A549 treated with DMSO at 1 μM for 4 hours (cell line): ENCODE measurements at places on chromosomes 13 and 19. TPM values are rescaled to one million over a fixed set of nuclear protein-coding genes. Genes with fewer than 3 reads are reported as not detected.

KLK14 gene
- 0.25 to 0.67 TPM (median 0.45 TPM) in 5 replicates for total RNA-seq

COL4A2 gene
- total RNA-seq, result 136 to 167 TPM (median 163 TPM) in 5 replicates

TMEM272 gene
- total RNA-seq, result not detected in 5 replicates

CCDC122 gene
- 1.7 to 3.6 TPM (median 2.4 TPM) in 5 replicates for total RNA-seq

MEF2B gene
- 0.35 to 0.74 TPM (median 0.69 TPM) in 5 replicates for total RNA-seq

FFAR3 gene
- total RNA-seq, result not detected in 5 replicates

DMWD gene
- 27.0 to 40.1 TPM (median 36.3 TPM) in 5 replicates for total RNA-seq

OR7A5 gene
- not detected in 5 replicates for total RNA-seq

MISP3 gene
- 3.4 to 3.6 TPM (median 3.6 TPM) in 5 replicates for total RNA-seq

URAD gene
- total RNA-seq, result not detected in 5 replicates

ZNF541 gene
- not detected in 5 replicates for total RNA-seq

PGLYRP2 gene
- total RNA-seq, result 0.07 to 0.10 TPM in 2 of 5 replicates, not detected in the others

CCDC194 gene
- not detected in 5 replicates for total RNA-seq

LRG1 gene
- 0.06 to 0.34 TPM (median 0.09 TPM) in 5 replicates for total RNA-seq

UTP14C gene
- 6.7 to 8.7 TPM (median 7.7 TPM) in 5 replicates for total RNA-seq

PTH2 gene
- not detected in 5 replicates for total RNA-seq

SYNGR4 gene
- total RNA-seq, result 2.0 to 3.6 TPM (median 2.4 TPM) in 5 replicates

CGB1 gene
- total RNA-seq, result not detected in 5 replicates

GNG8 gene
- not detected in 5 replicates for total RNA-seq

TNFRSF19 gene
- 2.4 to 3.5 TPM (median 3.4 TPM) in 5 replicates for total RNA-seq

CYP2A6 gene
- 0.08 TPM in 1 of 5 replicates, not detected in the others for total RNA-seq

CEACAM7 gene
- total RNA-seq, result 0.05 to 0.08 TPM in 2 of 5 replicates, not detected in the others

ZNF560 gene
- not detected in 5 replicates for total RNA-seq

ZNF345 gene
- total RNA-seq, result 0.07 to 0.49 TPM (median 0.08 TPM) in 5 replicates

CATSPERD gene
- total RNA-seq, result not detected in 5 replicates
